ENCODE measurements at places on chromosomes 4 and X.

GRCh38 chrX:9738151-9738550, 27.5 kb downstream of the GPR143 start:
- DNase-seq, result no peak

- DNase-seq, result peak; percentile 64
These were observed 3.2 kb upstream of the PCDH19 start for GRCh38 chrX:100413229-100413628.

DNA sequence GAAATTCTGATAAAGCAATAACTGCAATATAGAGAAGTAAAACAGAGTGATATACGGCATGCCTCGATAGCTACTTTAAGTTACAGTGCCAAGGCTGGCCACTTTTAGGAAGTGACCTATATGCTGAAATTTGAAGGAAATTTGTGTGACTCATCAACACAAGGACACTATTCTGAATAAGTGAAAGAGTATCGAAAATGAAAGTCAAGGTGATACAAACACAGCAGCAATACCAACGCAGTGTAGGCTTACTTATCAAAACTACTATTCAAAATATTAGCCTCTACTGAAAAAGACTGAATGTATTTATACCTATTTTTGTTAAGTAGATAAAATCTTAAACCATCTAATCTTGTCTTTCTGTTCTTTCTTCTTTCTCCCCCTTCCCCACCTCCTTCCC, 459.9 kb upstream of the GNPDA2 start:
- no peak for DNase-seq

- no peak for DNase-seq
These were observed 25.6 kb upstream of the MAGEA1 start for GRCh38 chrX:153153516-153153915.

GRCh38 chr4:138592796-138593195, 350.6 kb upstream of the SLC7A11 start:
- DNase-seq, result no peak

DNA sequence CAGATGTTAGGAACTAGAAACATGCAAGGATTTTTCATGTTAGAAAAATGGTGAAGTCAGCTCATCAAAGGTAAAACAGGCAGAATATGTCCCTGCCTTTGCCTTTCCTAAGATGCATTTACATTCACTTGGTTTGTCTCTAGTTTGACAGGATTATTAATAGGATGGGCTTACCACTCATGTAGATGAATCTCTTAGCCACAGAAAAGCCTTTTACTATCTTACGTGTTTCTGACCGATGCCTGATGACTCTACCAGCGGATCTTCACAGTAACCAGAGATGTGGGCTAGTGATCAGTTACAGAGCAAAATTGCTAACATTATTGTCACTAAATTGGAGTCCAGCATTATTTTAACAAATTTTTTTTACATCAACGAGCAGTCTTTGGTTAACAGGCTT, 187.6 kb downstream of the MAML3 start:
- DNase-seq, result no peak

DNA sequence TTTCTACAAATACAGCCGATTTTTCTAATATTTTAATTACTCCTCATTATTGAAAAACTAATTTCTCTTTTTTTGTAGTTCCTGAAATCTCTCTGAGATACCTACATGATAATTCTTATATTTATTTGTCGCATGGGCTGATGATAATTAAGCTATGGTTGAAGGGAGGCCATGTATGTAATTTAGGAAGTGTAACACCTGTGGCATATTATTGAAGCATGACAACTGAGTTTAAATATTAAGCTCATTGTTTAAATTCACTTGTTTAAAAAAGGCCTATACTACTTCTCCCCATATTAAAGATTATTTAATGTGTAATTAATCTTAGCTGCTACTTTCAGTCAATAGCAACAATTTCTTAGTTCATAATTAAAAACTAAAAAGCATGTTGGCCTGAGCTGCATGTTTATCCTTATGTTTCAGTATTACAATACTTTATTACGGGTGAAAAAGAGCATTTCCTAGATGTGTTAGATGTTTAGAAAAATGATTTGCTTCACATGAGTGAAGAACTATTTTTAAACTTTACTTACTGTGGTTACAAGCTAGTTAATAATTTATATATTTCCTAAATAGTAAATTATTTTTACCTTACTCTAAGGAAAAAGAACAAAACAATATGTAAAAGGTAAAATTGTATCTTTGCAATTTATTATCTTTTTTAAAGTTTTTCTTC, 122.4 kb downstream of the RAP1GDS1 start:
- DNase-seq, result no peak

DNA sequence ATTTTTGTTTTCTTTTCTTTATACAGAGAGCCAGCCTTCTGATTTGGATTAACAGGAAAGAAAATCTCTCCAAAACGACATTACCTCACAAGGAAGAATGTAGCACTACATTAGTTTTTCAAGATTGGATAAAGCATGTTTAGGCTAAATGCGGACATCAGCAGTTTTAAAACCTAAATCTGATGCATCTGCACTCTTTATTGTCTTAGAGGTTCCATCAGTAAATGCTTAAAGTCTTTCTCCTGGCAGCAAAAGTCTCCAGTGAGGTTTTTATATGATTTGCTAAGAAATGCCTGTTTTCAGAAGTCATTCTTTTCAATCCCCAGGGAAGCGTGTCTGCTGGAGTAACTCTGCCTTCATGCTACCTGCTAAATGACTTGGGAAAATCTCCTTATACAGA, 912.9 kb upstream of the INTU start:
- DNase-seq, result no peak

DNA sequence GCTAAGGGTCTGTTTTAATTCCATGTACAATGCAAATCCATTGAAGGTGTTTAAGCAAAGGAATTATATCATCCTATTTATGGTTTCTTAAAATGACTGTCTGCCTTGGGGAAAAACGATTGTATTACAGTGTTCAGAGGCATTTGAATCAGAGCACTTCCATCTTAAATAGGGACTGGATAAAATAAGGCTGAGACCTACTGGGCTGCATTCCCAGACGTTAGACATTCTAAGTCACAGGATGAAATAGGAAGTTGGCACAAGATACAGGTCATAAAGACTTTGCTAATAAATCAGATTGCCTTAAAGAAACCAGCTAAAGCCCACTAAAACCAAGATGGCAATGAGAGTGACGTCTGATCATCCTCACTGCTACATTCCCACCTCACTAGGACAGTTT, 1167.2 kb upstream of the PABPC4L start:
- DNase-seq, result no peak

- no peak for DNase-seq
These were observed 16.5 kb upstream of the PNPLA4 start for GRCh38 chrX:7943600-7944245.

DNA sequence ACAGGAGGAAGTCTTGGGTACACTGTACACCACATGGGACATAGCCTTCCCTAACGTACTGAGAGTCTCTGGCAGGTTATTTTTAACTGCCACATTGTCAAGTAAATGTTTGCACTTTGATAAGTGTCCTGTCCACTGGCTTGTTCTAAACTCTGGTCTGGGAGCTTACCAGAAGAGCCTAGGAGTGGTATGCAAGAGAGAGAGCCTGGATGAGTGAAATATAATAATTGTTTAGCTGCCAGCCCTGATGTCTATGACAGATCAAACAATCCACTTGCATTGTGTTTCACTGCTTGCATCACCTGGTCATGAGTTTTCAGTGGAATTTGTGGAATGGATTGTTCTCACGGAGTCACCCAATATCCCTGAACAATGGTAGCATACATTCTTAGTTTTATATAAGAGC, 91.6 kb downstream of the SHROOM3 start:
- peak; percentile 26 for DNase-seq

- no peak for DNase-seq
These were observed 30.8 kb downstream of the FRMPD3 start for GRCh38 chrX:107480272-107480671.

GRCh38 chr4:157151711-157152110, 68.8 kb upstream of the GRIA2 start:
- peak; percentile 53 for DNase-seq

DNA sequence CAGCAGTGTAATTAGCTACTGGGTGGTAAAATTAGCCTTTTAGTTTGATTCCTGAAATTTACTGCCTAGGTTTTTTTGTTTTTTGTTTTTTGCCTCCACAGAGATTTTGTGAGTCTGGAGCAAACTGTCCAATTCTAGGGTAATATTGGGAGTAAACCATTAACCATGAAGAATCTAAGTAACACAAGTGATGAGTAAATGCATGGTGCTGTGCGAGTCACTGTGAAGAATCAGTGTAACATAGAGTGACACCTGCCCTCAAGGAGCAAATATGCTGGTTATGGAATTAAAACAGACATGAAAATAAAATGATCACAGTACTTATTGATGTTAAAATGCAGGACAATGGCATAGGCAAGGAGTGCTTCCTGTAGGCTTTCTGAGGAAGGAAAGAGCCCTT, 60.1 kb downstream of the LRP2BP start:
- DNase-seq, result no peak

DNA sequence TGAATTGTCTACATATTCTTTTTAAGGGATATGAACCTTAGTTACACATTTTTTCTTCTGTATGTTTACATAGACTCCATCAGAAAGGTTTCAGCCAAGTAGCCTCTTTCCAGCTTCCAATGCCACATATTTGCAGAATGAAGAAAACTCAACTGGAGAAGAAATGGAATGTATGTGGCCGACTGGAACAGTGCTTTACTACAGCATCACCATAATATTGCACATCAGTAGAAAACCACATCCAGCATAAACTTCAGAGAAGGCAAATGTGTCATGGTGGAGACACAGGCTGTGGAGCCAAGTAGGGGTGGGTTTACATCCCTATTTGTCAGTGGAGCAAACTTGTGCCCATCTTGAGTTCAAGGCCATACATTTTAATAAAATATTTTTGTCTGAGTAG, 204.8 kb upstream of the LDB2 start:
- DNase-seq, result peak; percentile 72

- DNase-seq, result peak; percentile 84
These were observed 20.6 kb upstream of the IRAK1 start for GRCh38 chrX:154040307-154040756.

- DNase-seq, result peak; percentile 45
These were observed 13.1 kb upstream of the RNF212 start for GRCh38 chr4:1126506-1126905.

- no peak for DNase-seq
These were observed 8.7 kb downstream of the P2RY8 start for GRCh38 chrX:1528186-1528883.

DNA sequence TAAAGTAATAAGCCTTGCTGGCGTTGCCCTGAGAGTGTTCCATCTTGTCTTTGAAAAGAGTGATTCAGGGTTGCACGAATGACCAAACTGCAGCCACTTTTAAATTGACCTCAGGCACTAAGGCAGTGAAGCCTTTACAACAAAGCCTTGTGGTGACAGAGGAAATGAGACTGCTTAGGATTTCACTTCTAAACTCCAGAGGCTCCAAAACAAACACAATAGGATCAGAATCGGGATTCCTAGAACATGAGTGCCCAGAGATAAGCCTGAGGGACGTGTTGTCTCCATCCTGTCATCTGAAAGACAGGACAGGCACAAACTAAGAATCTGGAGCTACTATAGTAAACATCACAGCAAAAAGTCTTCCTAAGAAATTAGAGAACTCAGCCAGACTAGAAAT, 405.2 kb downstream of the PPARGC1A start:
- DNase-seq, result no peak

DNA sequence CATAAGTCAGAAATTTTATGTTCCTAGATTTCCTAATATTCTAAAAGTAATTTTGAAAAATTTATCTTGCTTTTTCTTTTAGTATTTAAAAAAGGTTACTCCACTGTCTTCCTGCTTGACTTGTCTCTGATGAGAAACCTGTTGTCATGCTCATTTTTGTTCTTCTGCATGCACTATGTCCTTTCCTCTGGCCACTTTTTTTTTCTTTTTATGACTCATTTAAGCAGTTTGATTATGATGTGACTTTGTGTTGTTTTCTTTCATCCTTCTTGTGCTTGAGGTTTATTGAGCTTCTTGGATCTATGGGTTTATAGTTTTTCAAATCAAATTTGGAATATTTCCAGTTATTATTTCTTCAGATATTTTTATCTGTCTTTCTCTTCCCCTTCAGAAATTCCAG, 12.0 kb upstream of the UFSP2 start:
- no peak for DNase-seq

DNA sequence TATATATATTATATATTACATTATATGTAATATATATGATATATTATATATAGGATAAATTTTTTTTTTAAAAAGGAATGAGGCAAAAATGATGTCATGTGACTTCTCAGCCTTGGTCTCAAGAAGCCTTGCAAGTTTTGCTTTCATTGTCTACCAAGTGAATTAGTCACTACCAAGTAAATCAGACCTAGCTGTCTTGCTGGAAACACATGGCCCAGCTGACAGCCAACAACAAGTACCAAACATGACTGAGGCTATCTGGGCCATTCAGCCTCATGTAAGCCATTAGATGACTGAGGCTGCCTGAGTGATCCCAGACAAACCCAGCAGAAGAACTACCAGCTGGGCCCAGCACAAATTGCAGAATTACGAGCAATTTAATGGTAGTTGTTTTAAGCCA, 44.9 kb downstream of the HAND2 start:
- DNase-seq, result peak; percentile 68

- DNase-seq, result no peak
These were observed 2.5 kb upstream of the RS1 start for GRCh38 chrX:18674417-18674787.

DNA sequence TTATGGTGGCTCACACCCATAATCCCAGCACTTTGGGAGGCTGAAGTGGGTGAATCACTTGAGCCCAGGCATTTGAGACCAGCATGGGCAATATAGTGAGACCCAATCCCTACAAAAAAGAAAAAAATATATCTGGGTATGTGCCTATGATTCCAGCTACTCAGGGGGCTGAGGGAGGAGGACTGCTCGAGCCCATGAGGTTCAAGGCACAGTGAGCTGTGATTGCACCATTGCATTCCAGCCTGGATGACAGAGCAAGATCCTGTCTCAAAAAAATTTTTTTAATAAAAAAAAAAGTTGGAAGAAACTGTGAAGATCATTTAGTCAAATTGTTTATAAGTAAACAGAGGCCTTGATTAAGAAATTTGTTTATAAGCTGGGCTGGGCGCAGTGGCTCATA, 39.7 kb downstream of the KLHL8 start:
- peak; percentile 11 for DNase-seq

DNA sequence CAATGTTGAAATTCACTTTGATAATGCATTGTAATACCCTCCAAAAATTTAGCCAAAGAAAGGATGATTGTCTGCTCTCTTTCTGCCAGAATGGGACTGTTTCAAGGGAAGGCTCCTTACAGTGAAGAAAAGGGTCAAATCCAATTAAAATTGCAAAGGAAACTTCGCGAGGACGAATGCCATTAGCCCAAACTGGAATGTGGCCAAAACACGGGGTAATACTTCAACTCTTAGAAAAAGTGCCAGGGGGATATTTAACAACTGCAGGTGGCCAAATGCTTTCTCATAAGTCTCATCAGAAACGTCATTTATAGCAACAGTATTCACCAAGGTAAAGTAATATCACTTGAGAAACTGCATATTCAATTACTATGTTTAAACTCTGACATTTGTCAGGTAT, 29.0 kb downstream of the NKX3-2 start:
- no peak for DNase-seq

DNA sequence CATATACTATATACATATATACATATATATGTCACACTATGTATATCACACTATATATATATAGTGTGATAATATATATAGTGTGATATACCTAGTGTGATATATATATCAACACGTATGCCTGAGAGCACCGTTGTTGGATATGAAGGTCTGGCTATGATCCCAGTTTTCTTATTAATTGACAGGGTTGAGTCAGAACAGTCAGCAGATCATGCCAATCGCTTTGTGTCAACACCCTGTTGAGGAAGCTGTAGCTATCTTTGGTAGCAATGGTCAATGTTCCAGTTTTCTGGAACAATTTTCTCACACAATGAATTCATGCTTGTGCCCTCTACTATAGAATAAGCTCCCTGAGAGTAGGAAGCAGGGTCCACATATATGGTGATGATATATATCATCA, 496.0 kb upstream of the AGA start:
- no peak for DNase-seq

- no peak for DNase-seq
These were observed 2.8 kb upstream of the IL21 start for GRCh38 chr4:122623637-122624166.
